ENCODE measurements at places on chromosomes 12 and 14.

- DNase-seq: no peak
These were observed 1170.7 kb downstream of the FSCB start for GRCh38 chr14:43336351-43336750.

DNA sequence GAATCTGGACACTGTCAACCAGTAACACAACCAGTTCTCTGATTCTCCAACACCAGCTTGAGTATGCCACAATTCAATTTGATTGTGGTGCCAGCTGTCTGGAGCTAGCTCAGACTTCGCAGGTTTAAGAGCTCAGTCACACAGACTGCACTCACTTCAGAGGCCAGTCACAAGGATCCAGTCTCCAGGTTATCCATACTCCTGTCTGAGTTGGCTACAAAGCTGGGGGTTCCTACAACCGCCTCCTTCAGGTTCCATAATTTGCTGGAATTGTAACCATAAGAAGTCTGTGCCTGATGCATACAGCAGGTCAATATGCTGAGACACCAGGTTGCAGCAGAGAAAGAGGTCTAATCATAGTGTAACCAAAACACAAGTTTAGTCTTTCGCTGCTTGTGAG, 70.5 kb upstream of the CPSF6 start:
- no peak for DNase-seq

- no peak for DNase-seq
These were observed 237.2 kb downstream of the TTC8 start for GRCh38 chr14:89061696-89062095.

DNA sequence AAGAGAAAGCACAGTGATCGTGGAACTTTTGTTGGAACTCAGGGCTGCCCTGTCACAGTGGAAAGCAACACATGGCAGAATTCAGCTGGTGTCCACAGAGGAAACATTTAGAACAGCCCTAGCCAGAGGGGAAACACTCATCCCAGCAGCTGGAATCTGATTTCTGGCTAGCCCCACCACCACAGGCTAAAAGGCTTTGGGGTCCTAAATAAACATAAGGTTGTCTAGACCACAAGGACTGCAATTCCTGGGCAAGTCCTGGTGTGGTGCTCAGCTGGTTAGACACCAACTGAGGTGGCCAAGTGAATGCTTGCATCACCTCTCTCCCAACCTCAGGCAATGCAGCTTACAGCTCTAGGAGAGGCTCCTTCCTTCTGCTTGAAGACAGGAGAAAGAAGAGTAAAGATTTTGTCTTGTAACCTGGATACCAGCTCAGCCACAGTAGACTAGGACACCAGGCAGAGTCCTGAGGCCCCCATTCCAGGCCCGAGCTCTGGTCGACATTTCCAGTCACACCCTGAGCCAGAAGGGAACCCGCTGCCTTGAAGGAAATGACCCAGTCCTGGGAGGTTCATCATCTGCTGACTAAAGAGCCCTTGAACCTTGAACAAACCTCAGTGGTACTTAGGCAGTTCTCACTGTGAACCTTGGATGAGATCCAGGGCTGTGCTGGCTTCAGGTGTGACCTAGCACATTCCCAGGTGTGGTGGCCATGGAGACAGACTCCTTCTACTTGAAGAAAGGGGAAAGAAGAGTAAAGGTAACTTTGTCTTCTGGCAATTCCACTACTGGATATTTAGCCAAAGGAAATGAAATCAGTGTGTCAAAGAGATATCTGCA, 85.4 kb upstream of the PLXNC1 start:
- no peak for DNase-seq

GRCh38 chr12:65490250-65490649, 211.8 kb downstream of the MSRB3 start:
- DNase-seq: no peak

DNA sequence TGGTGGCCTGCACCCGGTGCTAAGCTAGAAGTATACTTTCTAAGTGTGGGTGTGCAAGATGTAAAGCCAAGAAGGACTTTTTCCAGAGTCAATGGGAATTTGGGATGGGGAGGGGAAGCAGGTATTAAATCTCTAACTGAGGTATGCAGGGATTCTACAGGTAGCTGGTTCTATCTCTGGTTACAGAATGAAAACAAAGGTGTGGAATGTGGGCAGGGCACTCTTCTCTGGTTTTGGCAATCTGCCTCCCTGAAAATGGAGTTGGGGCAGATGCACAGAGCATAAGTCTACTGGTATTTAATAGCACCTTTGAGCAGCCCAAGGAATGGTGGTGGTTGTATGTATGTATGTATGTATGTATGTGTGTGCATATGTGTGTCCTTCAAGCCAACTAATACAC, 66.7 kb upstream of the PPP1R12A start:
- DNase-seq: no peak

- DNase-seq: peak; percentile 32
These were observed 24.1 kb downstream of the DMAC2L start for GRCh38 chr14:50335989-50336824.

GRCh38 chr14:41899416-41899815, 292.7 kb downstream of the LRFN5 start:
- DNase-seq: no peak

- DNase-seq: no peak
These were observed 1.9 kb downstream of the LRCOL1 start for GRCh38 chr12:132608231-132609171.

DNA sequence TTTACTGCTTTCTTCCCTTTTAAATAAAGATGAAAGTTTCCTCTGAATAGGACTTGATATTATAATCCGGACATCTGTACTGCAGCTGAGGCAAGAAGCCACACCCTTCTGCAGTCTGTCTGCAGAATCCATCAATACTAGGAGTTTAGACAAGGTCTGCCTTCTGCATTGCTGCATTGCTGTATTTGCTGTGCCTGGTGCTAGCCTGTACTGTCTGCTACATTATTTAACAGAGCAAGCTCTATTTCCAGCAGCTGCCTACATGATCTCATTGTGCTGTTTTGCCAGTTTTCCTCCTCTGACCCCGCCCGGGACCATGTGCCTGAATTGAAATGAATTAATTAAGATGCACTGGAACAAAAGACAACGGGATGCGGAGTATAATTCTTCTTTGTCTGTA, 1.7 kb downstream of the TUBA1A start:
- peak; percentile 60 for DNase-seq

- no peak for DNase-seq
These were observed 4.3 kb downstream of the C14orf93 start for GRCh38 chr14:23005451-23006187.

DNA sequence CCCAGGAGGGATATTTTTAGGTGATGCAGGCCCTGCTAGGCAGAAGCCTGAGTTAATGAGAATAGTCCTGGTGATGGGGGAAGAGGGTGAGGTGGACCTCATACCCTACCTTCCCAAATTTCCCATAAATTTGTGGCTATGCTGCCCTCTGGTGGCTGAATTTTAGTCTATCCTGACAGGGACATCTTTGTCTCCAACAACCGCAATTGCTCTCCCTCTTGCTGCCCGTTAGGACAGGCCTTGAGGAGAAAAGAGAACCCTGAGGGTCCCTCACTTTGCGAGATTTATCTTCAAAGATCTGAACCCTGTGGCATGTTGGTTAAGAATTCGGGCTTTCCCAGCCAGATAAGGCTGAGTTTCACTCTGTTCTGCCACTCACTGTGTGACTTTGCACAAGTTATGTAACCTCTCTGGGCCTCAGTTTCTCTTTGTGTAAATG, 9.8 kb upstream of the ZNF385A start:
- DNase-seq: no peak

- DNase-seq: peak; percentile 42
These were observed 180.6 kb downstream of the AKAP6 start for GRCh38 chr14:32509632-32510187.

GRCh38 chr14:67515386-67516079, 17.6 kb upstream of the PLEKHH1 start:
- DNase-seq: no peak

DNA sequence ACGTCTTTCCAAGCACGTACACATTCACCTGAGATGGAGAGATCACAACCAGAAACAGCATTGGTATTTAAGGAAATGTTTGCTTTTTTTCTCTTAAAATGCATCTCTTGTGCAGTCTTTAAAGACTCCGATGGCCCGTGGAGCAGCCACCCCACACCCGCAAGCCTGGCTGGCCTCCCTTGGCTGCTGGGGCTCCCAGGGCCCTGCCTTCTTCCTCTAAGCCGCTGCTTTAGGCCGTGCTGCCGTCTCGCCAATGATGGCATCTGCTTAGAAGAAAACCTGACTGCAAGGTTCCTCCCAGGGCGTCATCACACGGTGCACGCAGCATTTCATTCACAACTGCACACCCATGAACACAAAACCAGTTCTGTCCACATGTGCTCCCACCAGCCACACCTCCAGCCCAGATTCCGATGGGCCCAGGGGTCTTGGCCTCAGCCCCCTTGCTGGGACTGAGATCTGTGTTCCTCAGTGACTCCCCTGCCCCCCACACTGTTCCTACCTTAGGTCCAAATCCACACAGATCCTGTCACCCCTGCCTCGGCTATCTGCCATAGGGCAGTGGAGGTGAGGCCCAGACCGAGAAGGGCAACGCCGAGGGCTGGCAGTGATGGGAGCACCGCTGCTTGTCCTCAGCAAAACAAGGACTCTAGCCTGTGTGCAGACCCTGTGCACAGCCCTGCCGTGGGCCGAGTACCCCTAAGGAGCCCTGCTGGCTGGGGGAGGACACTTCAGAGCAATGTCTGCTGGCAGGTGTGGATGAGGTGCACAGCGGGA, 4.4 kb downstream of the BTBD6 start:
- DNase-seq: no peak

Measured in uterus (tissue), 4 donors.